CD8-positive, alpha-beta memory T cell (primary cell): ENCODE measurements at places on chromosomes 1 and 21. TPM values are rescaled to one million over a fixed set of nuclear protein-coding genes. Genes with fewer than 3 reads are reported as not detected.

GRCh38 chr1:22877112-22877915 lies 95.4 kb downstream of the LACTBL1 start:
- no peak for DNase-seq

DNA sequence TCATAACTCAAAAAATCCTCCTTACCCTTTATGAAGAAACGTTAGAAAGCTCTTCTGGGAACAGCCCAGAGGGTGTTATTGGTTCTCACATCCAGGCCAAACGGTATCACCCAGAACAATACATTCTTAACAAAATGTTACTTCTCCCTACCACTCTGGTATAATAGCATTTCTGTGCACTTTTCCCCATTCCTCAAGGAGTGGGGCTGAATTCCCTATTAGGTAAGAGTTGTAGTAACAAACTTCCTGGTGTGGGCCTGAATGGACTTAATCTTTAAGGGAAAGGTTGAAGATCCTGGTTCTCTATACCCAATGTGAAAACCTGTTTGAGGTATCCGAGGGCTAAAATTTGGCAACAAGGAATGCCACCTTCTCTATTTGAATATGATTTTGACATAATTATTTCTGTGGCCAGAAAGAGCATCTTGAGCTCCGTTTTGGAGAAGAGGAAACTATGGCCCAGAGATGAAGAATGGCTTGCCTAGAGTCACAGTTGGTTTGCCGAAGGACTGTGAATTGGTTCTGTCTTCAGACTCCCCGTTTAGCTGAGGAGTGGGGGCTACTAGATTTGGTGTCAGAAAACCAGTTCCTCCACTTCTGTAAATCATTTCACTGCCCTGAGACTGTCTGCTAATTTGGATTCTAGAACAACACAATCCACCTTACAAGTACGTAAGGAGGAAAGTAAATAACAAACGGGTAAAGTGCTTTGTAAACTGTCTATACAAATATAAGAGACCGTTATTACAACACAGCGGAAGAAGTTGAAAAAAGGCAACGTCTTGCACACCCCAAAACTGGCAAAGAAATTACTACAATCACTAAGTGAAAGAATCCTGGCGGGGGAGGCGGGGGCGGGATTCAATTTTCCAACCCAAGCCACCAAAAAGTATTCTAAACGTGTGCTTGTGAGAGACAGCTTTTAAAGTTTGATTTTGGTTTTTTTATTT lies 2.3 kb downstream of the ANP32E start:
- DNase-seq: peak; percentile 25

Gene MROH9
- not detected for total RNA-seq

Gene MYOC
- total RNA-seq: not detected

DNA sequence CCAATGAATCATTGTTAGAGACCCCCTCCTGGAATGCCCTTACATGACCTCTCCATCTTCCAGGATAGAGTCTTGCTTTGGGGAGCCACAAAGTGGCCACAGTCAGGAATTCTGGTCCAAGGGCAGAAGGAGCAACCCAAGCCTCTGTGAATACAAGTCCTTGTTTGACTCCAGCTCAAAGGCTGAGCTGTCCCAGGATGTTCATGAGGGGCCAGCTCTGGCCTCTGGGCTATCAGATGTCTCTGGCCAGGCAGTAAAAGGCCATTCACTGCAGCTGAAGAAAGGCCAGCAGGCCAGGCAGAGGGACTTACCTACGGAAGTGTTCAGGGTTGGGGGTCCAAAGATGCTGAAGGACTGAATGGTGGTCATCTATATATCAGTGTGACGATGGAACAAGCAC lies 98.3 kb upstream of the IPO9 start:
- DNase-seq: no peak

DNA sequence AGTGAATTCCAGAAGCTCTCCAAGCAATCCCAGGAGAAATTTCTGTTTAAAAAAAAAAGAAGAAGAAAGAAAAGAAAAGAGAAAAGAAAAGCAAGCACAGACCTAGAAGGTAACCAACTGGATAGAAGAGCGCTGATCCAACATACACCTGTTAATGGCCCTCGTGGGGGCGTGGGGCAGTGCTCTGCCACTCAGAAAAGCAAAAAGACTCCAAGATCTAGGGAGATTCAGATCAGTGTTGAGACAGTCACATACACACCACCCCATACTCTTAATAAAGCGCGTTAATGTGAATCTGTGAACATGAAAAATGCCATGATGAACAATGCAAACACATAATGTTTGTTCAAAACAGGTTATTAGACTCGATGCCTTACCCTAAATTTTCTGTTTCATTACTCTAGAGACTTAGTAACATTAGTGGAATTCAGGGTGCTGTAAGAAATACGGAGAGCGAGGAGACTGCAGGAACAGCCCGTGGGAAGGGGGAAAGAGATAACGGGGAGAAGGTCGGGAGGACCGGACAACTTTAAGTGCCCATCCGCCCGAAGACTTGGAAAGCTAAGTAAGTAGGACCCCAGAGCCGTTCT lies 406 bp downstream of the NME7 start:
- no peak for DNase-seq

DNA sequence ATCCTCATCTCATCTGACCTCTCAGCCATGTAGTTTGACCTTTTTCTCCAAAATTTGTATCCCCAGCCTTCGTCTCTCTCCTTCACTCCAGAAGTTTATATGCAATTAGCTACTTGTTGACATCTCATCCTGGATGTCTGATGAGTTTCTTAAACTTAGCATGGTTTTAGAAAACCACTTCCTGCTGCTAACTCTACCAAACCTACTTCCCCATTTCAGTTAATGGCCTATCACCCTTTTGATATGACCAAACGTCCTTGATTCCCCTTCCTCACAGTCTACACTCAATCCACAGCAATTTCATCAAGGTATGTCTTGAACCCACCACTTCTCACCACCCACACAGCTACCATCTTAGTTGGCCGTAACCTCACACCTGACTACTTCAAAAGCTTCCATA lies 121.9 kb downstream of the LRRC40 start:
- no peak for DNase-seq

GRCh38 chr21:16608209-16608830 lies 878.5 kb downstream of the USP25 start:
- DNase-seq: no peak

GRCh38 chr1:19957779-19958178 lies 21.6 kb downstream of the PLA2G2A start:
- no peak for DNase-seq

GRCh38 chr1:236425031-236425663 lies 31.1 kb downstream of the EDARADD start:
- peak; percentile 7 for DNase-seq

Gene HPCAL4
- total RNA-seq: 1.9 TPM

- DNase-seq: no peak
These were observed 292.9 kb downstream of the NFIA start for GRCh38 chr1:61375082-61375880.

GRCh38 chr1:8818325-8818775 lies 910 bp upstream of the RERE start:
- no peak for DNase-seq

DNA sequence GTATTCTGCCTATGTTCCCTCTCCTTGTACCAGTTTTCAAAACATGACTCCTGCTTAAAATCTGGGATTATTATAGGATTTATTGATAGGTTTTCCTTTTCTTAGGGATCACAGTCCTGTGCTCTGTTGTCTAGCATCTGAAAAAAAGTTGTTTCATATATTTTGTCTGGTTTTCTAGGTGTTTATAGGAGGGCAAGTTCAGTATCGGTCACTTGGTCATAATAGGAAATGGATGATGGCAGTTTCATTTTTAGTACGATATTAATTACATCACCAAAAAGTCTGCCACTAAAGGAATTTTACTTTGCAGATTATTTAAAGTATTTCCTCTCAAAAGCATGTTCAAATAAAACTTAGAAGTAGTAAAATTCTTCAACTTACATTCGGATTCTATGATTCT lies 94.4 kb downstream of the RASAL2 start:
- no peak for DNase-seq

DNA sequence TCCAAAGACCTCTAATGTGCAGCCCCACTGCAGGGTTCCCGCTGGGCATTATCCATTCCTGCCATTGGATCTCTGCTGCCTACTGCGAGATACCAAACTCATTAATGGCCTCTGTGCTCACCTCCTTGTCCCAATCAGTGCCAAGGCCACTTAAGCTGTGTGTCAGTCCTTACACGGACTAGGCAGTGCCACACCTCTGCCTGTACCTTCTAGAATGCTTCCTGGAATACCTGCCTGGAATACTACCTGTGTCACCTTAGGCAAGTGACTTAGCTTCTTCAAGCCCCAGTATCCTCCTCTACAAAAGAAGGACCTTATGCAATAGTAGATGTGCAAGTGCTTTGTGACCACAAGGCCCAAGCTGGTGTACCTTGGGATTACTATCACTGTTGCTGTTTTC lies 100.1 kb downstream of the FOXD2 start:
- DNase-seq: no peak

GRCh38 chr1:9711466-9712020 lies 60.0 kb downstream of the PIK3CD start:
- DNase-seq: no peak

Gene AMPD1
- total RNA-seq: not detected

DNA sequence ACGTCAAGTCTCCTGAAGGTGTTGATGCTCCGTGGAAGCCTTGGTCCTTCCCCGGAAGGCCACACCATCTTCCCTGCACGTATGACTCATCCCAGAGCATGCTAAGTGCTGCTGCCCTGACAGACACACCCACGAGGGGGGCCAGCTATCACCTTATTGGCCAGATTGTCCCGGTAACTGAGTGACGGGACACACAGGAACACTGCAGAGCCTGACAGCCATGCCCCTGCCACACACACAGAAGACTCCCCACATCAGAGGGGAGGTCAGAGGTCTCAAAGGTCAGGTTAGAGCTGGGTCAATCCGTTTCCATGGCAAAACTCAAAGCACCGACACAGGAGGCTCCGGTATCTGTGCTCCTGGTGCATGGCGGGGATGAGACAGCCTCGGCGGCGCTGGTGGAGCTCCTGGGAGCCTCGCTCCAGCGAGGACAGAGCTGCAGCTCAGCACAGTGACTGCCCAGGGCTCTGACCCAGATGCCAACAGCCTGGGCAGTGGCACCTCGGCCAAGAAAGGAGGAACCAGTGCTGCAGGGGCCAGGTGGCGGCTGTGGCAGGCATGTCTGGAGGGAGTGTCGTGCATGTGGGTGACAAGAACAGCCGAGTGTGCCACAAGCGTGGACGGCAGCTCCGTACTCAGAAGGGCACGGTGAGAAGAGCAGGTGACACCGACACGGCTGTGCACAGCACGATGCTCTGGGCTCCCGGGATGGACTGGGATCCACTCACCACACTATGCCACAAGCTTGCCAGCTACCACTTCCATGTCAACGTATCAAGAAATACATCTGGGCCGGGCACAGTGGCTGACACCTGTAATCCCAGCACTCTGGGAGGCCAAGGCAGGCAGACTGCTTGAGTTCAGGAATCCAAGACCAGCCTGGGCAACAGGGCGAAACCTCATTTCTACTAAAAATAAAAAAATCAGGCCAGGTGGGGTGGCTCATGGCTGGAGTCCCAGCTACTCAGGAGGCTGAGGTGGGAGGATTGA lies 14.8 kb upstream of the TMEM240 start:
- DNase-seq: no peak

DNA sequence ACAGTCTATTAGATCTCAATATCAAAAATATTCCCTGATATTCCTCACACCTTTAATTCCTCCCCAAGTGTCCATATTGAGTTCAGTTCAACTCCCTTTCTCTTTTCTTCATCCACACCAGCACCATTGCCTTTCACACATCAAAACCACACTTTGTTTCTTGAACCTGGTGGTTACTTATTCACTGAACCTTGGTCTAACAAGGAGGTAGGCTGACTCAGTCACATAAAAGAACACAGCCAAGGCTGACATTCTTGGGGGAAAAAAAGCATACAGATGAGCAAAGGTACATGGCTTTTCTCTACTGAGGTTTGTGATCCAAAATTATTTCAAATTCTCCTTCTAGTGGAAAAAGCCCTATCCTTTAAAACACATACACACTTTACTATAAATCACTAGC lies 131.7 kb upstream of the USH2A start:
- DNase-seq: no peak

Gene OLFM3
- not detected for total RNA-seq

DNA sequence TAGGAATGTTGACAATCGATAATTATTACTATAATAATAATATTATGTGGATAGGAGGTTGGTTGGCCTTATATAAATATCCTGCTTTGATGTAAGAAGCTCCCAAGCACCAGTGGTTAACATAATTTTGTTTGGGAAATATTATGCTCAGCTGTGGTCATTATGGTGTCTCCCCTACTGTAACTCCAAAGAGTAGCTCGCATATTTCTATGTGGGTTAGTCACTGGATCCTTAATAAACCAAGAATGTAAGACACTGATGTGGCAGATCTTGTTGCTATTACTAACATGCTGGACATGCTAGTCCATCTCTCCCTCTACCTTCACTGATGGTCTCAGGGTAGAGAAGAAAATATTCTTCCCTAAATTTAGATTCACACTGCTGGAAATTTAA lies 79.2 kb upstream of the RALGPS2 start:
- DNase-seq: no peak

DNA sequence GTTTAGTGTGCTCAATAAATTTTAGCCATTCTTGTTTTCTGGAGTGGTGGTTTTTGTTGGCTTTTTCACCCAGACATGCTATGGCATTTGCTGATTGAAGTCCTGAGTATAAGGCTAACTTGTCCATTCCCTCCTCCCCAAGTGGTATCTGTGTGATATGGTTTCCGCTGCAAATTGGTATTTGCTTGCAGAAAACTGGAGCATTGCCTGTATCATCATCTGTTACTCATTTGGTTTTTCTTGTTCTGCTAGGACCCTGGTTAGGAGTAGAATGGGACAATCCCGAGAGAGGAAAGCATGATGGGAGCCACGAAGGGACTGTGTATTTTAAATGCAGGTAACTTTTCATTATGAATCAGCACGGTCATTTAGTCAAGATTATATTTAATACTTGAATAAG lies 34.0 kb downstream of the TBCE start:
- DNase-seq: no peak

GRCh38 chr1:234844479-234845031 lies 234.6 kb upstream of the IRF2BP2 start:
- DNase-seq: no peak

GRCh38 chr1:97050506-97050905 lies 328.9 kb downstream of the PTBP2 start:
- DNase-seq: no peak

- DNase-seq: no peak
These were observed 23.1 kb downstream of the UBE2G2 start for GRCh38 chr21:44778499-44778911.

DNA sequence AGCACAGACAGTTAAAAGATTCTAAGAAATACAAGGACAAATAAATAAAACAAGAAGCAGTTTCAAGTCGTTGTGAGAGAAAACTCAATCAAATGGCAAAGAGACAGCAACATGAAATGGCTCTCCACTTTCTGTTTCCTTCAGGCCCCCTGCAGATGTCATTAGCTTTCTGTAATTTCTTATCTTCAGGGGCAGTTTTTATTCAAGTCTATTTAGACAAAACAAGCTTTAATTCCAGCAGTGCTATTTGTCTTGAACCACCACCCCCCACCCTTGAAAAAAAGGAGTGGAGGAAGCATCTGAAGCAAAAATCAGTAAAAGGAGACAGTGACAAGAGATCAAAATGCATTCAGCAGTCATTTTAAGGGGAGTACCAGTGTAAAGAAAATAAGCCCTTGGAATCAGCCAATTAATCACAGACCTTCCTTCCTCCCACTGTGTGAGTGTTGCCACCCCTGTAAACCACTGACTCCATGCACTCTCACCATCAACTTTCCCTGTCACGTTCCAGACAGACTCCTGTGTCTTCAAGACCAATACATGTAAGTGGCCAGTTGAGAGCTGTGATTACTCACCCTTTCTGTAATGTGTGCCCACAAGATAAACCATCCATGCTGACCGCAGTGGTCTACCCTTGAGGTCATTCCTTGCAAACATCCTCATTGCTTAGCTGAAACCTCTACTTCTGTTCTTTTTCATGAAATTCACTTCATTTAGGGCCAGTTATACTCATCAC lies 136.1 kb upstream of the HOOK1 start:
- no peak for DNase-seq
